ENCODE measurements at places on chromosomes 13 and 19. TPM values are rescaled to one million over a fixed set of nuclear protein-coding genes. Genes with fewer than 3 reads are reported as not detected.
A peak's percentile ranks its signal among the peaks of the same experiment; 100 is the strongest.

GRCh38 chr13:42544246-42544926 lies 29.6 kb upstream of the TNFSF11 start:
- DNase-seq, result no peak
- no peaks in the 10 kb centered on the region for H3K27me3 ChIP-seq
- no peaks in the 10 kb centered on the region for H3K36me3 ChIP-seq
- no peaks in the 10 kb centered on the region for H3K4me1 ChIP-seq
- H3K4me3 ChIP-seq, result no peak overlapping the region

GRCh38 chr19:55621673-55622231 lies 2.6 kb downstream of the ZNF784 start:
- H3K36me3 ChIP-seq, result no peaks in the 10 kb centered on the region
- no peaks in the 10 kb centered on the region for H3K27me3 ChIP-seq
- no peaks in the 10 kb centered on the region for H3K4me1 ChIP-seq
- no peak overlapping the region for H3K4me3 ChIP-seq

GRCh38 chr19:32343550-32344262 lies 1.7 kb upstream of the ZNF507 start:
- no peak for DNase-seq
- no peaks in the 10 kb centered on the region for H3K27me3 ChIP-seq
- no peaks in the 10 kb centered on the region for H3K36me3 ChIP-seq
- H3K4me3 ChIP-seq, result no peak overlapping the region

- H3K4me3 ChIP-seq, result no peak overlapping the region
- no peaks in the 10 kb centered on the region for H3K27me3 ChIP-seq
- no peaks in the 10 kb centered on the region for H3K36me3 ChIP-seq
- no peak for DNase-seq
Observed at GRCh38 chr13:36516225-36516624, 83.9 kb downstream of the CCNA1 start.

- no peak overlapping the region for H3K27ac ChIP-seq
- DNase-seq, result peak; percentile 70
- H3K27me3 ChIP-seq, result no peaks in the 10 kb centered on the region
- H3K4me3 ChIP-seq, result no peak overlapping the region
Observed at GRCh38 chr19:9586764-9587163, 2.5 kb upstream of the ZNF121 start.

- no peaks in the 10 kb centered on the region for H3K4me1 ChIP-seq
- no peak overlapping the region for H3K27ac ChIP-seq
- no peak for DNase-seq
- H3K36me3 ChIP-seq, result no peaks in the 10 kb centered on the region
- no peak overlapping the region for H3K4me3 ChIP-seq
Observed at GRCh38 chr13:23642110-23642509, 71.9 kb downstream of the TNFRSF19 start.

GRCh38 chr19:982567-983170 lies 1.5 kb upstream of the WDR18 start:
- DNase-seq, result peak; percentile 48
- H3K4me3 ChIP-seq, result peak overlapping the region; percentile 21
- no peaks in the 10 kb centered on the region for H3K27me3 ChIP-seq

DNA sequence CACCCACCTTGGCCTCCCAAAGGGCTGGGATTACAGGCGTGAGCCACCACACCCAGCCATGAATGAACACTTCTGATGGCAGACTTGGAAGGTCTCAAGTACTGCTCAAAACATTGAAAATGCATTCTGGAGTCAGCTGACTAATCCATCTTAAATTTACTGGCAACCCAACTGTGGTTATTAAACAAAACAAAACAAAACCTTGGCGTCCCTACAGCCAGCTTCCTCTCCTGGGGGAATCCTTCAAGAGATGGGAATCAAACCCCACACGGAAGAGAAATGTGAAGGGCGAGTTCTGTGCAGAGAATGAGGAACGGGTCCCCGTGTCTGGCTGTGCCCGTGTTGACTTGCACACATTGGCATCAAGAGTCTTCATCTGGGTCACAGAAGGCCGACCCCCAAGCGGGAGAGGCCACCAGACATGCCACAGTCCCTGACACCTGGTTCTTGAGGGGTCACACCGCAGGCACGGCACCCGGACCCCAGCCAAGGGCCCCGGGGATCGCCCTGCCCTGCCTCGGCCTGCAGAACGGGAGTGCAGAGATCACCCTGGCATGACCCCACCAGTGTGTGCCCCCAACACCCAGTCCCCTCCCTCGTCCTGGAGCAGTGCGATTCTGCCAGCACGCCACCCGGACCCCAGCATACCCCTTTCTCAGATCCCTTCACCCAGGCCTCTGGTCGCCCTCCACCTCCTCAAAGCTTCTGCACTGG lies 3.2 kb downstream of the MAP2K2 start:
- no peak for DNase-seq
- no peaks in the 10 kb centered on the region for H3K4me1 ChIP-seq

- H3K27ac ChIP-seq, result no peak overlapping the region
- H3K4me3 ChIP-seq, result peak overlapping the region; percentile 25
- H3K27me3 ChIP-seq, result no peaks in the 10 kb centered on the region
- no peaks in the 10 kb centered on the region for H3K36me3 ChIP-seq
Observed at GRCh38 chr13:74246487-74246886, 112.3 kb upstream of the KLF12 start.

DNA sequence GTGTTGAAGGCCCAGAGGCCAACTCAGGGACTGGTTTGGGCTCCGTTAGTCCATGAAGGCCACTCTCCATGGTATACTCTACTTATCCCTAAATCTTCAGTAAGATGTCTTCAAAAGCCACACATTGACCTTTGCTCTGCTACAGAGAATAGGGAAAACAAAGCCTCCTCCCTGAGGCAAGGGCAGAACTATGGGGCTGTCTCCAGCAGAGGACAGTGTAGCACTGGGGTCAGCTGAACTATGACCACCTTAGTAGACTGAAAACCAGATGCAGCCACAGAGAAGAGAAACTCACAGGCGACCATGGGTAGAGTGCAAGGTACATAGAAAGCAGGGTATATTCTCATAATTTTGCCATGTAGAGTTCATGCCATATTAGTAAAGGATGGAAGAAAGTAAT lies 587.4 kb downstream of the LMO7 start:
- no peaks in the 10 kb centered on the region for H3K4me1 ChIP-seq
- no peaks in the 10 kb centered on the region for H3K27me3 ChIP-seq
- H3K4me3 ChIP-seq, result no peak overlapping the region
- H3K27ac ChIP-seq, result no peak overlapping the region
- no peaks in the 10 kb centered on the region for H3K36me3 ChIP-seq

The RNF17 gene
- total RNA-seq, result not detected

The PABPC3 gene
- total RNA-seq, result 0.15 TPM

The PLEKHJ1 gene
- total RNA-seq, result 44.6 TPM

The ELSPBP1 gene
- not detected for total RNA-seq

The FFAR3 gene
- total RNA-seq, result 0.33 TPM

The TMPRSS9 gene
- not detected for total RNA-seq

The UBE2L5 gene
- total RNA-seq, result 1.3 TPM

The PEG3 gene
- total RNA-seq, result 24.0 TPM

The LILRB4 gene
- 1.3 TPM for total RNA-seq

The MBD3L3 gene
- total RNA-seq, result not detected

The MLNR gene
- not detected for total RNA-seq

The TUBB4A gene
- not detected for total RNA-seq

The PTPRH gene
- total RNA-seq, result 0.73 TPM
